Tibial artery (tissue), 4 donors: ENCODE measurements at places on chromosomes 2 and 18.

DNA sequence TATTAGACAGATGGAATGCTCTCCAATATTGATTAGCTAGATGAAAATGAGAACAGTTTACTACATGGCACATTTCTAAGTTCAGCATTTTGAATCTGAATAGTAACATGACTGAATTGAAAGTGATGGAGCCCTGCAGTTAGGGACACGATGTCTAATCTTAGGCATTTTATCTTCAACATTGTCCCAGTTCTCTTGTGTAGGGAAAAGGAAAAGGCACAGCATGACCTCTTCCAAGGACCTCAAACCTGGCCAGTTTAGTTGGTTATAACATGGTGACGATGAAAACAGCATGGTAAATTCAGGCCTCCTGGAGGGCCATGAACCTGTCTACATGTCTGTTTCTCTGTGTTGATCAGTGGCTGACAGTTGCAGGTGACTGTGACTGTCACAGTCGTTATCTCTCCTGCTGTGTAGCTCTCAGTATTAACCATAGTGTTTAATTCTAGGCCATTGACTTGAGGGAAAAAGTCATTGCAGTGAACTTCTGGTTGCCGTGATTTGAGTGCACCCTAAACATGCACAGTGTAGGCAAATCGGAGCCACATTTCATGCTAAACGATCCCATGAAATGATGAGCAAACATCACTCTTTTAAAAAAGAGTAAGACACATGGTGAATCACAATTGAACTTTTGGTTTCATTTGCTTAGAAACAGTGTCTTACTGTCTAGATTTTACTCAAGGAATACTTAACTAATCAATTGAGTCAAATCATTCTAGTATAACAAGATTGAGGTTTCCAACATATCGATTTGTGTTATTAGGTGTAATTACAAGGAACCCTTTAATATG lies 129.7 kb downstream of the PHLPP1 start:
- no peak for DNase-seq

DNA sequence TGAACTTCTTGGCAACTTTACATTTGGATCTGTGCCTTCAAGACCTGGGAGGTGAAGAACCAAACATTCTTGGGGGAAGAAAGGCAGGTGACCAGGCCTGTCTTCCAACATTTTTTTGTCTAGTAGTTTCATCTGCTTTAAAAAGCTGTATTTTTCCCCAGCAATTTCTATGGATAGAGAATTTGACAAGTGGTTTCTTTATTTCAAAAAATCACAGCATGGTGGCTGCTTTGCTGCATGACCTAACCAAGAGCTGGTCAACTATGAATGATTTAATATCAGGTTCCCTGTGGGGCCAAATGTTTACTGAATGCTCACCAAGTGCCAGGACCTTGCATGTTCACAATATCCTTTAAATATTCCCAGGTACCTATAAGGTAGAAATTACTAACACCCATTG lies 19.1 kb downstream of the LRP2 start:
- no peak for DNase-seq

- DNase-seq, result no peak
Observed at GRCh38 chr2:39563572-39563971, 102.1 kb upstream of the TMEM178A start.

- DNase-seq, result no peak
Observed at GRCh38 chr2:104929663-104930062, 75.7 kb downstream of the POU3F3 start.

DNA sequence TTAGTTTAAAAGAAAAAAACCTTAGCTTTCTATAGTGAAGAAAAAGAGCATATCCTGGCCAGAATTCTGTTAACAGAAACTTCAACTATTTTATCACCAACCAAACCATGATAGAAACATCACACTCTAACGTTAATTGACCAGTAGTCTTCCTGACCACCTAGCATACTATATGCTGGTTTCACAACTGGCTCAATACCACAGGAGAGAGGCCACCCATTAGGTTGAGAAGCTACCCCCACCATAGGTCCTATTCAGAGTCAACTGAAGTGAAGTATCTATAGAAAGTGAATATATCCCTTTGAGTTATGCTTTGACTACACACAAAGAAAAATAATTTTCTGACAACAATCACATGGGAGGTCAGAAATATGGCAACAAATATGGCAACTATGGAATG lies 85.2 kb upstream of the STK17B start:
- DNase-seq, result no peak

DNA sequence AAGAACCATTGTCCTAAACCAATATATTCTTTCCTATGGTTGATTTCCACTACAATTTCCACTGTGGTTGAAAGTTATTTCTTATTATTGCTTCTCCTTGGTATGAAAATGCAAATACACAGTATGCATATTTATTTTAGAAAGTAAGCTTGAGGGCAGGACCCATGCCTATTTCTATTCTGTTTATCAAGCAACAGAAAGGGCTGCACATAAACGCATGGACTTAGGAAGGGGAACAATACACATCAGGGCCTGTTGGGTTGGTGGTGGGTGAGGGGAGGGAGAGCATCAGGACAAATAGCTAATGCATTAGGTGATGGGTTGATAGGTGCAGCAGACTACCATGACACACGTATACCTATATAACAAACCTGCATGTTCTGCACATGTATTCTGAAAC lies 20.7 kb downstream of the SLC4A3 start:
- no peak for DNase-seq

DNA sequence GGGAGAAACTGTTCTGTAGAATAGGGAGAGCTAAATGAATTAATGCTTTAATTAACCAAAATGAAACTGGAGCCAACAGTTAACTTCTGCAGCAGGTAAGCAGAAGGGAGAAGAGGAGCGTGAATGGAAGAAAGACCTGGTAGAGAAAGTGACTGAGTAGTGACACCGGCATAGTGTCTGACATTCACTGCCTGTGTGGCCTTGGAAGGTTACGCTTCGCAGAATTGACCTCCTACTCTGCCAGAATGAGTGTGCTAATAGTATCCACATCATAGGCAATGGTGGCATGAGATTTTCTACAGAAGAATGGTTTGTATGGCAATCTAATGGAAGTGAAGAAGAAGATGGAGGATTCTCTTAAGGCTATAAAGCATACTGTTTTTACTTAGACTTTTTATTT lies 614.4 kb downstream of the CPS1 start:
- no peak for DNase-seq

GRCh38 chr2:40155728-40156127 lies 296.2 kb downstream of the SLC8A1 start:
- no peak for DNase-seq

GRCh38 chr2:11773111-11773510 lies 26.7 kb downstream of the LPIN1 start:
- DNase-seq, result no peak

- DNase-seq, result peak; percentile 54
Observed at GRCh38 chr2:47503481-47504070, 100.6 kb downstream of the MSH2 start.

DNA sequence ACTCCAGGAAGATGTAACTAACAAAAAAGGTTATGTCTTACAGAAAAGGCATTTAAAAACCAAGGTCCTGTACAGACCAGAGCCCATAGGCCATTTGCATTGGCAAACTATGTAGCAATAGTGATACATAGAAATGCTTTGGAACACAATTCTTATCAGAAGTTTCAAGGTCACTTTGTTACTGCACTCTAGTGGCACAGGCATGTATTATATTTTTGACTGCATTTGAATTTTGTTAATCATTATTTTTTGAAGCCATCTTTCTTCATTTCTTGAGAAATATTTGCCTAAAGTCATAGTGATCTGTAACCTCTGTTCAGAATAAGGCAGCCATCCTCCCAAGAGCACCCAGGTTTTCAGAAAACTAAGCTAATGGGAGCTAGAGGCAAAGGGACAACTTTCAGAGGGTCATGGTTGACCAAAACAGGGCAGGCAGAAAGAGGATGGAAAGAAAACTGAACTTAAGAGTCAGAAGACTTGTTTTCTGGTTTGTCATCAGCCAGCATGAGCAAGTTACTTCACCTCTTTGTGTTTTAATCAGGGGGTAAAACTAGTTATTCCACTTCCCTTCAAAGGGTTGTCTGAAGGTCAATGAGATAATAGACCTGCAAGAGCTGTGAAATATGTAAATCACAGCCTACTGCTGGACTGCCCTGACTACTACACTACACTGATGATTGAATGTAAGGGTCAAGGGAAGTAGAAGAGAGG lies 41.5 kb downstream of the SLC38A11 start:
- DNase-seq, result no peak

- DNase-seq, result no peak
Observed at GRCh38 chr18:75215663-75216062, 5.1 kb downstream of the TSHZ1 start.

- DNase-seq, result no peak
Observed at GRCh38 chr2:141940709-141941108, 190.1 kb downstream of the LRP1B start.

DNA sequence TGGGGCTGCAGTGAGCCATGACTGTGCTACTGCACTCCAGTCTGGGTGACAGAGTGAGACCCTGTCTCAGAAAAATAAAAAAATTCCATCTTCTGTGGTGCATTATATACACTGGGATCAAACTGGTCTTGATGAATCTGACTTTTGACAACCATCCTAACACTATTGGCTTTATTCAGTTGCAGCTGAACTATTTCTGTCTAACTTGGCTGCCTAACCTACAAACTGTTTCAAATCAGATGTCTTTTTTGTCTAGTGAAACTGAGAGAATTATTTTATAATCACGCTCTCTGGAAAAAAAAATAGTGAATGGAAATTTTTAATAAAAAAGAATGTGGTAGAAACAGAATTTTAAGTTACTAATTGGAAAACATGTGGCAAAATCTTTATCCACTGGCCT lies 15.0 kb downstream of the CTLA4 start:
- no peak for DNase-seq

GRCh38 chr2:203246646-203247045 lies 7.8 kb downstream of the CYP20A1 start:
- no peak for DNase-seq

GRCh38 chr2:1856475-1856874 lies 112.2 kb upstream of the PXDN start:
- no peak for DNase-seq

DNA sequence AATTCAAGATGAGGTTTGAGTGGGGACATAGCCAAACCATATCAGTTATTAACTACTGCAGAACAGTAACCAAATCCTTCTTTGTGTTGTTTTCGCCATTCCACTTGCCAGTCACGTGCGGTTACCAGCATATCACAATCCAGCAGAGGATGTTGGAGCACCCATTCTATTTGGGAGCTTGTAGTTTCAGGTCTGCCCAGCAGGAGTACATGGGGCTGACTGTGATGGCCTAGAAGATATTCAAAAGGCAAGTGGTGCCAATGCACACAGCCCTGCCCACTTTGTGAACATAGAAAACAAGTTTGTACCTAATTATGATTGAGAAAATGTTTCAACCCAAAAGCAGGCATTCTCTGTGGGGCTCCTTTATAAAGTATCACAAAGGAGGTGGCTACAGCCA lies 57.0 kb downstream of the ZNF519 start:
- DNase-seq, result no peak

- no peak for DNase-seq
Observed at GRCh38 chr2:19158896-19159295, 199.5 kb downstream of the OSR1 start.

DNA sequence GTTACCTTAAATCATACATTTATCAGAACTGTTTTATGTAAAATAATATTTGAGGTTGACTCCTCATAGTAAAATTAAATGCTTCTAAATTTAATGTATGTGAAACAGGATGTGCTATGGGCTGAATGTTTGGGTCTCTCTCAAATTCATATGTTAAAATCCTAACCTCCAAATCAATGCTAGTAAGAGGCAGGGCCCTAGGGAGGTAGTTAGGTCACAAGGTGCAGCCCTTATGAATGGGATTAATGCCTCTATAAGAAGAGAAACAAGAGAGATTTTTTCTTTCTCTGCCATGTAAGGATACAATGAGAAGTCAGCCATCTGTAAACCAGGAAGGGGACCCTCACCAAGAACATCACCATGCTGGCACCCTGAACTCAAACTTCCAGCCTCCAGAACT lies 67.2 kb upstream of the ETAA1 start:
- no peak for DNase-seq

- DNase-seq, result peak; percentile 63
Observed at GRCh38 chr2:56741601-56742102, 557.9 kb downstream of the CCDC85A start.

GRCh38 chr2:57869758-57870344 lies 176.8 kb upstream of the VRK2 start:
- DNase-seq, result no peak

GRCh38 chr2:96918754-96919550 lies 49.1 kb upstream of the SEMA4C start:
- DNase-seq, result no peak

- DNase-seq, result no peak
Observed at GRCh38 chr2:197889041-197889440, 84.6 kb downstream of the PLCL1 start.

- no peak for DNase-seq
Observed at GRCh38 chr2:143579456-143579855, 450.2 kb downstream of the ARHGAP15 start.

DNA sequence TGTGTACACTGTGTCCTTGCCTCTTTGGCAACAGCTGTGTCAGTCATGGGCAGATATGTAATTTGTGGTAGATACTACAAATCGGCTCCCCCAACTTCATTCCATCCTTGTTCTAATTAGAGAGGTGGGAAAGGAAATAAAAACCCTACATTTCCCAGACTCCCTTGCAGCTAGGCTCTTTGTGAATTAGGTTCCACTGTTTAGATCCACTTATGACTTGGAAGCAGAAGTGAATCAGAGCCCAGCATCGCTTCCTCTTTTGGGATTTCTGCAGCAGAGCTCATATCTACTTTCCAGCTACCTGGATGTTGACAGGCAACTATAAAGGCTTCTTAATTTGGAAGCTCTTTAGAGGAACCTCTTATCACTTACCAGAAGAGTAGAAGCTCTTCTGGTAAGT lies 34.1 kb upstream of the NARS1 start:
- no peak for DNase-seq

GRCh38 chr18:21672521-21673267 lies 31.9 kb downstream of the ABHD3 start:
- no peak for DNase-seq

DNA sequence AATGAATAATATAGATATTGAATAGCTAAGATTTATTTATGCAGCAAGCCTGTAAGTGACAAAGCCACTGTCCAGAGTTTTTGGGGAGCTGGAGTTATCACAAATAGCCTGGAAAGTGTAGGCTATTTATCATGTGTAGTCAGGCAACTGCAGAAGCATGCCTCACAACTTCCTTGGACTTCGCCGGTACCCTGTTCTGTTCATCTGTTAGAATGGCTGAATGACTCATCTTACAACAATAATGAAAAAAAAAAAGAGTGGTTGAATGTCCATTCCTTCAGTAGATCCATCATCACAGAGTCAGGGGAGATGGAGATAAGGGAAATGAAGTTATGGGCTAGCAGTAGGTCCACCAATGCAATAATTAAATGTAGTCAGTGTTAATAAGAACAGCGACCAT lies 24.0 kb upstream of the ATP5MC3 start:
- no peak for DNase-seq

DNA sequence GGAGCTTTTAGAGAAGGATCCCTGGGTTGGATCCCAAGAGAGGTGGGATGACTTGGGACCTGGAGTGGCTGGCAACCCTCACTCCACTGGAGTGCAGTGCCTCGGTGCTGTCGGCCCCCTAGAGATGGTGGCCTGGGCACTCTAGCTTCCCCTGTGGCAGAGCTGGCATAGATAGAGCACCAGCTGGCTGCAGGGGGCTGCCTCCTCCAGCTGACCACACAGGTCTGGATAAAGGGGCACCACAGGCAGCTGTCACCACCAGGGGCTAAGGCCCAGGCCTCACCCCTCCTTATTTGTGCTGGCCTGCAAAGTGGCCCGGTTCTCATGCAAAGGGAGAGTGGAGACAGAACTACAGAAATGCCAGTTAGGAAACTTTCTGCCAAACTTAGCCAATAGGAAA lies 74.3 kb downstream of the ZBTB7C start:
- no peak for DNase-seq
